ENCODE measurements at places on chromosomes 3 and 15.

GRCh38 chr3:193974191-193974652 is 161.7 kb upstream of the HES1 start:
- H3K27me3 ChIP-seq: peaks cover 33% of the 10 kb centered on the region
- no peak overlapping the region for H3K27ac ChIP-seq
- H3K4me1 ChIP-seq: peaks cover 73% of the 10 kb centered on the region
- DNase-seq: no peak
- no peaks in the 10 kb centered on the region for H3K36me3 ChIP-seq

GRCh38 chr3:111249421-111249820 is 177.8 kb downstream of the NECTIN3 start:
- H3K27me3 ChIP-seq: peaks cover 9% of the 10 kb centered on the region
- H3K27ac ChIP-seq: no peak overlapping the region
- no peak for DNase-seq

GRCh38 chr3:28690176-28690575 is 341.6 kb upstream of the AZI2 start:
- no peak overlapping the region for H3K4me3 ChIP-seq
- H3K27me3 ChIP-seq: no peaks in the 10 kb centered on the region
- H3K4me1 ChIP-seq: no peaks in the 10 kb centered on the region
- DNase-seq: no peak

- H3K4me3 ChIP-seq: no peak overlapping the region
- H3K27me3 ChIP-seq: no peaks in the 10 kb centered on the region
- H3K4me1 ChIP-seq: peaks cover 42% of the 10 kb centered on the region
- H3K36me3 ChIP-seq: no peaks in the 10 kb centered on the region
- no peak for DNase-seq
These were observed 46.3 kb upstream of the TIPARP start for GRCh38 chr3:156627946-156628569.

GRCh38 chr3:74149466-74149865 is 465.0 kb downstream of the CNTN3 start:
- H3K4me1 ChIP-seq: no peaks in the 10 kb centered on the region
- peaks cover 8% of the 10 kb centered on the region for H3K27me3 ChIP-seq
- H3K36me3 ChIP-seq: no peaks in the 10 kb centered on the region

DNA sequence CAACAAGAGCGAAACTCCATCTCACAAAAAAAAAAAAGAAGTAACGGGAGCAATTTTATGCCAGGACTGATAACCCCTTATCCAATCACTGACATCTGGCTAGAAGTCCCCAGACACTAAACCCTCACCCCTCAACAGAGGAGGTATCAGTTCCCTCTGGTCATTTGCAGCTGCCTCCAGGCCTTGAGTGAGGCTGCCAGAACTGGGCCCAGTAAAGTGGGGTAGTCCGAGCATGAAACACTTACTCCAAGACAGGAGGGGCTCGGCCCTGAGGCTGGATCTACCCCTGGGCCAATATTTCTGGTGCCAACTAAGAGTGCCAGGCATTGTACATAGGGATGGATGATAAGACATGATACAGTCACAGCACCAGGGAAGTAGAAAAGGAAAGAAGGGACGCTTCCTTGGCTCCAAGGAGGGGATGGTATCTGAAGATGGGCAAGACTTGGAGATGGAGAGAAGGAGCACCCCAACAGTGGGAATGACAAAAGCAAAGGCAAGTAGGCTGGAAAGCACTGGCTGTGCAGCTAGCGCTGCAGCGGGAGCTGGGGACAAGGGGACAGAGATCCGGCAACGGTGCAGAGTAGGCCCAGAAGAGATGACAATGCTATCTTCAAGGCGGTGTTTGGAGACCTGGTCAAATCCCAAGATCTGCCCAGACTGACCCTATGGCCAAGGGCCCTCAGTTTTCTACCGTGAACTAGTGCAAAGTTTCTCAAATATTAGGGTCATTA is 2.2 kb downstream of the XXYLT1 start:
- no peaks in the 10 kb centered on the region for H3K27me3 ChIP-seq
- peak overlapping the region; percentile 90 for H3K4me3 ChIP-seq
- H3K4me1 ChIP-seq: peaks cover 43% of the 10 kb centered on the region

GRCh38 chr3:110017304-110017703 is 680.0 kb upstream of the DPPA4 start:
- H3K36me3 ChIP-seq: no peaks in the 10 kb centered on the region
- H3K4me1 ChIP-seq: no peaks in the 10 kb centered on the region
- no peak overlapping the region for H3K4me3 ChIP-seq
- H3K27me3 ChIP-seq: no peaks in the 10 kb centered on the region

DNA sequence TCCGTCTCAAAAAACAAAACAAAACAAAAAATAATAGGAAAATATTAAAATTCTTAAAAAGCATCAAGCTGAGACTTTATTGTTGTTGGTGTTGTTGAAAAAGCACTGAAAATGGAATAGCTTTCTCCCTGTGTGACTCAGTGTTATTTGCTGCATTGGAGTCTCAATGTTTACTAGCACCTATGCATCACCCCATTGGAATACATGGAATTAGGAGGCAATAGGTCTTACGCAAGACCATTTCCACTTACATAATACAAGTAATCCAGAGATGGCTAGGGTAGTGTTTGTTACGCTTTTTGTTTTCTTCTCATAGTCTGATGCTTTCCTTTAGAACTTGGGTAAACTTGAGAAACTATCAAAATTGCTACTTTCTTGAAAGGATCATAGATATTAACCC is 15.2 kb downstream of the GXYLT2 start:
- DNase-seq: no peak
- H3K4me3 ChIP-seq: no peak overlapping the region
- peaks cover 68% of the 10 kb centered on the region for H3K4me1 ChIP-seq
- H3K27me3 ChIP-seq: peaks cover 4% of the 10 kb centered on the region
- peaks cover 5% of the 10 kb centered on the region for H3K36me3 ChIP-seq
- no peak overlapping the region for H3K27ac ChIP-seq

GRCh38 chr15:31359702-31360111 is 33.1 kb downstream of the KLF13 start:
- no peak overlapping the region for H3K27ac ChIP-seq
- H3K4me1 ChIP-seq: peaks cover 52% of the 10 kb centered on the region
- no peaks in the 10 kb centered on the region for H3K27me3 ChIP-seq
- H3K4me3 ChIP-seq: no peak overlapping the region
- no peak for DNase-seq

DNA sequence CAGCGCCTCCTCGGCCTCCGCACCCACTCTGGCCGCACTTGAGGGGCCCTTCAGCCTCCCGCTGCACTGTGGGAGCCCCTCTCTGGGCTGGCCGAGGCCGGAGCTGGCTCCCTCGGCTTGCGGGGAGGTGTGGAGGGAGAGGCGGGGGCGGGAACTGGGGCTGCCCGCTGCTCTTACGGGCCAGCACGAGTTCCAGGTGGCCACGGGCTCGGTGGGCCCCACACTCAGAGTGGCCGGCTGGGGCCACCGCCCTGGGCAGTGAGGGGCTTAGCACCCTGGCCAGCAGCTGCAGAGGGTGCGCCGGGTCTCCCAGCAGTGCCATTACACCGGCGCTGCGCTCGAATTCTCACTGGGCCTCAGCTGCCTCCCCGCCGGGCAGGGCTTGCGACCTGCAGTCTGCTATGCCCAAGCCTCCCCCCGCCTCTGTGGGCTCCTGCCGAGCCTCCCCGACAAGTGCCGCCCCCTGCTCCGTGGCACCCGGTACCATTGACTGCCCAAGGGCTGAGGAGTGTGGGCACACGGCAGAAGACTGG is 167.1 kb upstream of the PLSCR5 start:
- no peak overlapping the region for H3K4me3 ChIP-seq
- H3K36me3 ChIP-seq: peaks cover 5% of the 10 kb centered on the region
- no peak overlapping the region for H3K27ac ChIP-seq
- H3K4me1 ChIP-seq: peaks cover 4% of the 10 kb centered on the region
- H3K27me3 ChIP-seq: no peaks in the 10 kb centered on the region
- no peak for DNase-seq

DNA sequence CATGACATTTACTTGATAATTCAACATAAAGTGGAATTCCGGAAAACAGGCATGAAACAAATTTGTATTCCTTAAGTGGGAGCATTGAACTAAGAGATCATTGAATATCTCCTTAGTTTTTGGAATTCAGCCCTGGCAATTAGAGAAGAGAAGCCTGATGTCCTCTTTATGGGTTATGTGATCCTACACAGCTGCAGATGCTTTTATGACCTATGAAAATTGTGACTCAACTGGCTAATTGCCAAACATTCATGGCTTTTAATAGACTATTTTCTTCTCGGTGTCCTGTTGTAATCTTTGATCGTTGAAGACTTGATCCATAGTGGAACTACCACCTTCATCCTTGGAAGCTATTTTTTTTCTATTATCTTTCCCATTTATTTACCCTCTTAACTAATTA is 46.1 kb downstream of the AGBL1 start:
- H3K36me3 ChIP-seq: no peaks in the 10 kb centered on the region
- H3K4me1 ChIP-seq: no peaks in the 10 kb centered on the region
- peaks cover 6% of the 10 kb centered on the region for H3K27me3 ChIP-seq

GRCh38 chr15:80115021-80115420 is 37.8 kb upstream of the FAH start:
- H3K4me1 ChIP-seq: peaks cover 17% of the 10 kb centered on the region
- peaks cover 3% of the 10 kb centered on the region for H3K27me3 ChIP-seq
- no peak overlapping the region for H3K27ac ChIP-seq
- no peaks in the 10 kb centered on the region for H3K36me3 ChIP-seq

GRCh38 chr3:69330891-69331400 is 54.9 kb downstream of the FRMD4B start:
- H3K27ac ChIP-seq: peak overlapping the region; percentile 15
- DNase-seq: no peak
- no peaks in the 10 kb centered on the region for H3K4me1 ChIP-seq
- H3K27me3 ChIP-seq: peaks cover 5% of the 10 kb centered on the region

DNA sequence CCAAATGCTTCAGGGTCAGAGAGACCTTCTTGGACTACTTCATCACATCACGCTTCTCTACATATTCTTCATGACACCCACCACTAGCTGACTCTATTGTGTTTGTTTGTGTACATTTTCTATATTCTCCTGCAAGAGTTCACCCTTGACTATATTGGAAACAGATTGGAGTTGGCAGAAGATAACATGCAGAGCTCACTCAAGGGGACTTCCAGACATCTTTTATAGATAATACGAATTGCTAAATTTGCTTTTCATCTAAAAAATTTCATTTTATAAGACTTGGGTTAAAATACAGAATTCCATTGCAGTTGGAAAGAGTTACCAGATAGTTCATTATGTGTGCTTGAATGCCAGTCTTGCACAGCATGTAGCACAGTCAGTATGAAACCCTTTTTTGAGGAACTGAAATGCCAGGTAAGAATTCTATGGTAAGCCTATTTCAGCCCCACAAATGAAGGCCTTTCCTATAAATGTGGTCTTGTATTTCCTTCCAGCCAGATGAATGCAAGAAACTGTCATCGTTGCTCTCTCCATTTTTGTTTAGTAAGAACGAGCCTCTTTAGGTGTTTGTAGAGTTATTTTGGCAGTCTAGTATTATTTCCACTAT is 177.6 kb downstream of the GHSR start:
- DNase-seq: no peak
- peaks cover 73% of the 10 kb centered on the region for H3K36me3 ChIP-seq
- peak overlapping the region; percentile 64 for H3K27ac ChIP-seq
- peaks cover 21% of the 10 kb centered on the region for H3K4me1 ChIP-seq
- H3K4me3 ChIP-seq: no peak overlapping the region

- H3K27me3 ChIP-seq: peaks cover 9% of the 10 kb centered on the region
- no peak overlapping the region for H3K4me3 ChIP-seq
- peaks cover 29% of the 10 kb centered on the region for H3K36me3 ChIP-seq
- DNase-seq: no peak
- no peak overlapping the region for H3K27ac ChIP-seq
These were observed 45.8 kb downstream of the ALDH1A2 start for GRCh38 chr15:58019503-58020376.

- no peak overlapping the region for H3K4me3 ChIP-seq
- DNase-seq: no peak
- H3K27ac ChIP-seq: no peak overlapping the region
- no peaks in the 10 kb centered on the region for H3K36me3 ChIP-seq
- peaks cover 31% of the 10 kb centered on the region for H3K27me3 ChIP-seq
- H3K4me1 ChIP-seq: peaks cover 24% of the 10 kb centered on the region
These were observed 173.6 kb upstream of the LYSMD4 start for GRCh38 chr15:99906793-99907192.

DNA sequence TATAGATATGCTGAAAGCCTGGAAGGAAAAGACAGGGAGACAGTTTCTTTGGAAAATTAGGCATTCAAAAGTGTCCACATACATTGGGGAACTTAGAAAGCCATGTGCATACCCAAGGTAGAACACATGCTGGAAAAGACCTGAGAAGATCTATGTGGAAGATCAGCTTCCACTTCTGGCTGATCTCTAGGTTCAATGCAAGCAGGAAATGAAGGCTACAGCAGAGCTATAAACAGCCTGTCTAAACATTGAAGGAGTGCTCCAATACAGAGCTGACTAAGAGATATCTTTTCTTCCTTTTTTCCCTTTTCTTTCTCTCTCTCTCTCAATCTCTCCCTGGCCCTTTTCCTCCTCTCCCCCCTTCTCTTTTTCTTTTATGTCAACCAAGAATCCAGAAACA is 73.6 kb upstream of the TCF12 start:
- H3K4me3 ChIP-seq: no peak overlapping the region
- H3K4me1 ChIP-seq: no peaks in the 10 kb centered on the region
- H3K27ac ChIP-seq: no peak overlapping the region
- H3K36me3 ChIP-seq: peaks cover 36% of the 10 kb centered on the region
- no peak for DNase-seq
- no peaks in the 10 kb centered on the region for H3K27me3 ChIP-seq

- DNase-seq: no peak
- no peak overlapping the region for H3K4me3 ChIP-seq
- H3K27ac ChIP-seq: no peak overlapping the region
These were observed 733.6 kb upstream of the GBE1 start for GRCh38 chr3:82494977-82495489.

DNA sequence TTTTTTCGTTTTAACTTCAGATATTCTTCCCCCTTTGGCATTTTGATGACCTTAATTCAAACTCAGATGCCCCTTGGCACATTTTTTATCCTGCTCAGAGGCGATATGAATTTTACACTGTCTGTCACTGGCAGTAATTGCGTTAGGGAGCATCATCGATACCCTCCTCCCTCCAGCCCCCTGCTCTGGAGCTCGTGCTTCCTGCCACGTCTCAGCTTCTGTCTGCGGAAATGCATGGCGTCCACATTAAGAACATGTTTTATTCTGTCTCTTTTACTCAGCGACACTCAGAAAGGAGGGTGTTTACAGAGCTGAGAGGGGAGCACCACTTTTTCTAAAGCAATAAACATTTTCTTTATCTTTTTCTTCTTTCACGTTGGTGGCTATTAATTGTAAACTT is 254.2 kb downstream of the EBLN2 start:
- peak overlapping the region; percentile 15 for H3K27ac ChIP-seq
- H3K27me3 ChIP-seq: peaks cover 3% of the 10 kb centered on the region
- no peak for DNase-seq
- no peak overlapping the region for H3K4me3 ChIP-seq

DNA sequence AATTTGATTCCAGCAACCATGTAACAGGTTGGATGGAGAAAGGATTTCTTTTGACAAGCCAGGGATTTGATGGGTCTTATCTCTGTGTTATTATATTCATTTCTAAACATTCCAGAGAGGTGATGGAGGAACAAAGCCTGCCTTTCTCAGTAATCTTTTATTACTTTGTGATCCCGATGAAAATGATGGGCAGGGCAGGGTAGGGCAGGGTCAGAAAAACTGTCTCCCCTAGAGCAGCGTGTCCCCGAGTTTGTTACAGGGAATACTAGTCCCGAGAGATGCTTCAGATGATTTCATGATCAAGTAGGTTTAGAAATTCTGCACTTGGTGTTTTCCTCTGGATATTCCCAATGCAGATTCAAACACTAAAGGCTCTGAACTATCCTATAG is 111.8 kb upstream of the RGMA start:
- H3K36me3 ChIP-seq: peaks cover 20% of the 10 kb centered on the region
- peaks cover 19% of the 10 kb centered on the region for H3K4me1 ChIP-seq
- H3K27me3 ChIP-seq: peaks cover 14% of the 10 kb centered on the region
- H3K27ac ChIP-seq: no peak overlapping the region
- DNase-seq: no peak
